ENCODE measurements at places on chromosomes 7 and 10. TPM values are rescaled to one million over a fixed set of nuclear protein-coding genes. Genes with fewer than 3 reads are reported as not detected.

CDK5 gene
- 17.7 TPM for total RNA-seq

GPC2 gene
- 2.1 TPM for total RNA-seq

PSD gene
- total RNA-seq = 0.71 TPM

LRRC18 gene
- total RNA-seq = not detected

ERVW-1 gene
- total RNA-seq = not detected

THSD7A gene
- 0.28 TPM for total RNA-seq

ANXA8L1 gene
- total RNA-seq = 362 TPM

IL6 gene
- 3.1 TPM for total RNA-seq

SPACDR gene
- 0.34 TPM for total RNA-seq

TIMM23 gene
- 94.7 TPM for total RNA-seq

TAF6 gene
- 23.6 TPM for total RNA-seq

OR2A12 gene
- total RNA-seq = not detected

CLRN3 gene
- not detected for total RNA-seq

MBL2 gene
- total RNA-seq = not detected

MYOZ1 gene
- not detected for total RNA-seq

CHPF2 gene
- total RNA-seq = 48.8 TPM

RNF32 gene
- total RNA-seq = 1.1 TPM

IDI2 gene
- total RNA-seq = not detected
